ENCODE measurements at places on chromosomes 1 and 21. TPM values are rescaled to one million over a fixed set of nuclear protein-coding genes. Genes with fewer than 3 reads are reported as not detected.
A peak's percentile ranks its signal among the peaks of the same experiment; 100 is the strongest.

The GJA4 gene
- 2.3 TPM for total RNA-seq

The RIPPLY3 gene
- not detected for total RNA-seq

The LIN28A gene
- not detected for total RNA-seq

The MAN1C1 gene
- 4.6 TPM for total RNA-seq

The TRIM63 gene
- 0.37 TPM for total RNA-seq

The FOXO6 gene
- total RNA-seq: under 0.01 TPM

The HEYL gene
- 0.45 TPM for total RNA-seq

- DNase-seq: no peak
- no peak overlapping the region for H3K4me3 ChIP-seq
- no peaks in the 10 kb centered on the region for H3K36me3 ChIP-seq
Observed at GRCh38 chr1:202217951-202218350, 24.4 kb downstream of the LGR6 start.

GRCh38 chr1:107433635-107434360, 293.0 kb downstream of the NTNG1 start:
- no peak overlapping the region for H3K4me3 ChIP-seq
- DNase-seq: no peak
- no peaks in the 10 kb centered on the region for H3K27me3 ChIP-seq
- no peaks in the 10 kb centered on the region for H3K4me1 ChIP-seq
- no peak overlapping the region for H3K27ac ChIP-seq

GRCh38 chr1:89866568-89866967, 45.7 kb downstream of the LRRC8D start:
- no peak overlapping the region for H3K27ac ChIP-seq
- H3K4me1 ChIP-seq: peaks cover 11% of the 10 kb centered on the region
- no peak overlapping the region for H3K4me3 ChIP-seq
- DNase-seq: no peak
- H3K36me3 ChIP-seq: peaks cover 12% of the 10 kb centered on the region
- no peaks in the 10 kb centered on the region for H3K27me3 ChIP-seq

- no peak overlapping the region for H3K27ac ChIP-seq
- H3K4me3 ChIP-seq: no peak overlapping the region
- H3K36me3 ChIP-seq: no peaks in the 10 kb centered on the region
- DNase-seq: no peak
- H3K27me3 ChIP-seq: no peaks in the 10 kb centered on the region
- H3K4me1 ChIP-seq: no peaks in the 10 kb centered on the region
Observed at GRCh38 chr1:154879038-154879421, 8.9 kb upstream of the KCNN3 start.

- H3K4me1 ChIP-seq: no peaks in the 10 kb centered on the region
- H3K36me3 ChIP-seq: no peaks in the 10 kb centered on the region
- H3K27ac ChIP-seq: no peak overlapping the region
- no peaks in the 10 kb centered on the region for H3K27me3 ChIP-seq
- DNase-seq: peak; percentile 54
Observed at GRCh38 chr1:199089393-199090122, 450.7 kb downstream of the PTPRC start.

- no peak for DNase-seq
- H3K4me1 ChIP-seq: no peaks in the 10 kb centered on the region
- H3K27me3 ChIP-seq: no peaks in the 10 kb centered on the region
- no peak overlapping the region for H3K27ac ChIP-seq
- no peak overlapping the region for H3K4me3 ChIP-seq
Observed at GRCh38 chr1:55262822-55263221, 47.7 kb upstream of the USP24 start.

GRCh38 chr1:203184467-203184866, 2.0 kb downstream of the CHI3L1 start:
- peaks cover 6% of the 10 kb centered on the region for H3K27me3 ChIP-seq
- H3K4me1 ChIP-seq: peaks cover 23% of the 10 kb centered on the region

GRCh38 chr1:23079025-23079424, 59.8 kb downstream of the KDM1A start:
- H3K4me1 ChIP-seq: no peaks in the 10 kb centered on the region
- H3K27me3 ChIP-seq: no peaks in the 10 kb centered on the region
- DNase-seq: no peak

- H3K27ac ChIP-seq: peak overlapping the region; percentile 83
- no peak overlapping the region for H3K4me3 ChIP-seq
- no peaks in the 10 kb centered on the region for H3K36me3 ChIP-seq
- DNase-seq: peak; percentile 79
- peaks cover 8% of the 10 kb centered on the region for H3K4me1 ChIP-seq
Observed at GRCh38 chr1:234875953-234876855, 252.4 kb downstream of the TOMM20 start.

DNA sequence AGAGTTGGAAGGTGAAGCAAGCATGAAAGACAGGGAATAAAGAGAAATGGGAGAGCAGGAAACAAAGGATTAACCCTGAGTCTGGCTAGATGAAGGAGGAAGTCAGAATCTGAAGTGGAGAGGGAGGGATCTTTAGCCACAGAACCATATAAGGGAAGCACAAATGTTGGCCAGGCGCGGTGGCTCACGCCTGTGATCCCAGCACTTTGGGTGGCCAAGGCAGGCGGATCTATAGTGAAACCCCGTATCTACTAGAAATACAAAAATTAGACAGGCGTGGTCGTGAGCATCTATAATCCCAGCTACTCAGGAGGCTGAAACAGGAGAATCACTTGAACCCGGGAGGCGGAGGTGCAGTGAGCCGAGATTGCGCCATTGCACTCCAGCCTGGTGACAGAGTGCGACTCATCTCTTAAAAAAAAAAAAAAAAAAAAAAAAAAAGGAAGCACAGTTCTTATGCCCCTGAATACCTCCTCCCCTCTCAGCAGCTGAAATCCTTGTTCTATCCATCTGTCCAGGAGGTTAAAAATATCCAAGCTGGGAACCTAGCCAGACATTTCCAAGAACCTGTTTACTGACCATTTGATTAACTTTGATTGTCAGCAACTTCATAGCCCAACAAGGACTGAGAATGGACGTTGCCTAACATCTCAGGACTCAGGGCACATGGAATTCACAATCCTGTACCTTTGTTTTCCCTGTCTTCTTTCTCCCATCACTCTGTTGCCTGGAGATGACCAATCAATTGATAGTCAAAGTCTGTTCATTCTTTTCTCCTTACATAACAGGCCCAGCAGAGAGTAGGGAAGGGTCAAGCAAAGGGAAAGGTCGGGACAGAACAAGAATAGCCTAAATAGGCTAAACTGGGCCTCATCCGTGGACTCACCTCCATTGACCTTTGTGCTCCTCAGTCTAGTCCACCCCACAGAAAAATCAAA, 10.6 kb downstream of the TXNIP start:
- no peaks in the 10 kb centered on the region for H3K36me3 ChIP-seq
- peak overlapping the region; percentile 16 for H3K4me3 ChIP-seq
- peaks cover 76% of the 10 kb centered on the region for H3K4me1 ChIP-seq
- no peaks in the 10 kb centered on the region for H3K27me3 ChIP-seq

- no peak overlapping the region for H3K4me3 ChIP-seq
- no peak overlapping the region for H3K27ac ChIP-seq
- H3K27me3 ChIP-seq: no peaks in the 10 kb centered on the region
- no peaks in the 10 kb centered on the region for H3K4me1 ChIP-seq
- no peak for DNase-seq
- H3K36me3 ChIP-seq: no peaks in the 10 kb centered on the region
Observed at GRCh38 chr1:21414015-21414414, 25.9 kb upstream of the NBPF3 start.

GRCh38 chr1:118504867-118505266, 319.8 kb upstream of the SPAG17 start:
- H3K4me1 ChIP-seq: no peaks in the 10 kb centered on the region
- H3K36me3 ChIP-seq: no peaks in the 10 kb centered on the region
- H3K4me3 ChIP-seq: no peak overlapping the region
- H3K27me3 ChIP-seq: no peaks in the 10 kb centered on the region
- no peak overlapping the region for H3K27ac ChIP-seq

- H3K27me3 ChIP-seq: no peaks in the 10 kb centered on the region
- DNase-seq: no peak
- H3K27ac ChIP-seq: peak overlapping the region; percentile 98
- peaks cover 45% of the 10 kb centered on the region for H3K36me3 ChIP-seq
- H3K4me1 ChIP-seq: peaks cover 47% of the 10 kb centered on the region
Observed at GRCh38 chr1:35191429-35192055, 1.4 kb downstream of the SFPQ start.

- H3K27ac ChIP-seq: no peak overlapping the region
- DNase-seq: no peak
- no peaks in the 10 kb centered on the region for H3K27me3 ChIP-seq
Observed at GRCh38 chr1:66160719-66161118, 368.0 kb downstream of the PDE4B start.

- H3K36me3 ChIP-seq: no peaks in the 10 kb centered on the region
- H3K4me1 ChIP-seq: peaks cover 91% of the 10 kb centered on the region
- no peaks in the 10 kb centered on the region for H3K27me3 ChIP-seq
- peak overlapping the region; percentile 91 for H3K4me3 ChIP-seq
Observed at GRCh38 chr1:1778663-1779319, 521 bp upstream of the NADK start.

DNA sequence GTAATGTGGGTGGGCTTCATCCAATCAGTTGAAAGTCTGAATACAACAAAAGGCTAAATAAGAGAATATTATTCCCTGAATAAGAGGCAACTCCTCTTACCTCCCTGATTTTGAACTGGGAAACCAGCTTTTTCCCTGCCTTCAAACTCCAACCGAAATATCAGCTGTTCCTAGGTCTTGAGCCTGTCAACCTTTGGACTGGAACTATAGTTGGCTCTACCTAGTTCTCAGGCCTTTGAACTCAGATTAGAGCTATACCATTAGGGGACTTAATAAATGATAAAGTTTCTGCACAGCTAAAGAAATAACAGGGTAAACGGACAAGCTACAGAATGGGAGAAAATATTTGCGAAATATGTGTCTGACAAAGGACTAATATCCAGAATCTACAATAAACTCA, 43.8 kb upstream of the BEND5 start:
- no peak overlapping the region for H3K4me3 ChIP-seq
- H3K4me1 ChIP-seq: no peaks in the 10 kb centered on the region
- no peak overlapping the region for H3K27ac ChIP-seq
- no peaks in the 10 kb centered on the region for H3K27me3 ChIP-seq

- H3K27me3 ChIP-seq: no peaks in the 10 kb centered on the region
- DNase-seq: no peak
- H3K36me3 ChIP-seq: no peaks in the 10 kb centered on the region
Observed at GRCh38 chr1:99546432-99547416, 99.2 kb upstream of the PALMD start.

DNA sequence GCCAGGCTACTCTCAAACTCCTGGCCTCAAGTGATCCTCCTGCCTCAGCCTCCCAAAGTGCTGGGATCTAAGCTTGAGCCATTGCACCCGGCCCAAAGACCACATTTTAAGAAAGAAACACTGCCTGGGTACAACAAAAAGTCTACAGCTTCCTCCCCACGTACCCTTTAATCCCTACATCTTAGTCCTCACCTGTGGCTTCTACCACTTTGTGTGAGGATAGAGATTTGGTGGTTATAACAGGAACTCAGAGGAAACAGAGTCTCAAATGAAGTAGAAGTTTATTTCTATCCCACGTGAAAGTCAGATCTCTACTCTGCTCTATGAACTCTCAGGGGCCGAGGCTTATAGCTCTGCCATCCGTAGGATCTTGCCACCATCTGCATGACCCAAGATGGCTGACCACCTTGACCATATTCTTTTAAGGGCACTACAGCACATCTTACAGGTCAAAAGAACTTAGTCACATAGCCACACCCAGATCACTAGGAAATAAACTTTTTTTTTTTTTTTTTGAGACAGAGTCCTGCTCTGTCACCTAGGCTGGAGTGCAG, 13.4 kb downstream of the GPX7 start:
- no peaks in the 10 kb centered on the region for H3K4me1 ChIP-seq
- DNase-seq: no peak
- H3K36me3 ChIP-seq: no peaks in the 10 kb centered on the region
- no peak overlapping the region for H3K4me3 ChIP-seq
- no peaks in the 10 kb centered on the region for H3K27me3 ChIP-seq

DNA sequence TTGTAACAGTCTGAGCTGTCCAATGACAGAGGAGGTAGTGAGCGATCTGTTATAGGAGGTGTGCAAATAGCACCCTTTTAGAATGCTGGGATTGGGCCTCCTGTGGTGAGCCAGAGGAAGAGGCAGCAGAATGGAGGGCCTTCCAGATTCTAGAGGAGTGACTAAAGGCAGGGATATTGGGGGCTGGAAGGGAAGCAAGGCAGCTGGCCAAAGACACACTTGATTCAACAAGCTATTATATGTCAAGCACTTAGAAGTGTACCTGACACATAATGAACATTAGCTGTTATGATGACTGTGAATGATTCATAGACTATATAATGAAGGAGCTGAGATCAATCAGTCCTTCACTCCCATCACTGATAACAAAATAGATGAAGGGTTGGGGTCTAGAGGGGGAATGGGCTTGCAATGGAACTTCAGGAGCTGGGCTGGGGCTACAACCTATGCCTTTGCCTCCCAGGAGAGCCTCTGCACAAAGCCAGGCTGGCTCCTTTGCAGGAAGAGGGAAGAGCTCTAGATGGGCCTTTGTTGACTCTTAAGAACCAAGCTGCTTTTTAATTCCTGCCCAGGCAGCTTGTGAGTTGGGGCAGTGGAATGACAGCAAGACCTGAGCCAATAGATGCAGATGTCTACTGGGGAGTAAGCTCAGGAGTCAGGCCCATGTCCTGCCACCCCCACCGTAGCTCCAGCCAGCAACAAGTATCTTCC, 2.3 kb upstream of the MKNK1 start:
- H3K36me3 ChIP-seq: peaks cover 31% of the 10 kb centered on the region
- peaks cover 31% of the 10 kb centered on the region for H3K4me1 ChIP-seq
- no peak overlapping the region for H3K4me3 ChIP-seq
- no peaks in the 10 kb centered on the region for H3K27me3 ChIP-seq

DNA sequence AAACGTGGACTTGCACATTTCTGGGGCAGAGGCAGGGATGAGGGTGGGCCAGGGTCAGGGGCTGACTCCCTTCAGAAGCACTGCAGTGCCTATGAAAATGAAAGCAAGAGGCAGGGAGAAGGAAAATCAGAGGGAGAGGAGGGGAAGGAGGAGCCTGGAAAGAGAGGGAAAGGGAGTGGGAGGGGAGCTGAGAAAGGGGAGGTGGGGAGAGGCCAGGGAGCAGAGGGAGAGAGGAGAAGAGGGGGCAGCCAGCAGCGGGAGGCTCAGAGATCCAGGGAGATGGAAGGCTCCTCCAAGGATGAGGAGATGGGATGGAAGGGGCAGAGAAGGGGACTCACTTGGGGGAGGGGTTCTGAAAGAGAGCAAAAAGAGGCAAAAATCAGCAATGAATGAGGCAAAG, 96.3 kb upstream of the KLHDC7A start:
- no peaks in the 10 kb centered on the region for H3K36me3 ChIP-seq
- H3K27me3 ChIP-seq: peaks cover 20% of the 10 kb centered on the region
- no peak overlapping the region for H3K27ac ChIP-seq
- no peak for DNase-seq
- H3K4me3 ChIP-seq: no peak overlapping the region

GRCh38 chr1:18340158-18340764, 140.5 kb upstream of the KLHDC7A start:
- no peaks in the 10 kb centered on the region for H3K4me1 ChIP-seq
- DNase-seq: no peak
- no peak overlapping the region for H3K27ac ChIP-seq
- H3K36me3 ChIP-seq: no peaks in the 10 kb centered on the region

- H3K4me1 ChIP-seq: peaks cover 51% of the 10 kb centered on the region
- H3K27ac ChIP-seq: no peak overlapping the region
- H3K27me3 ChIP-seq: no peaks in the 10 kb centered on the region
- H3K4me3 ChIP-seq: no peak overlapping the region
Observed at GRCh38 chr21:42258150-42258884, 39.4 kb downstream of the ABCG1 start.

GRCh38 chr1:184276416-184276815, 110.4 kb upstream of the C1orf21 start:
- DNase-seq: no peak
- H3K36me3 ChIP-seq: no peaks in the 10 kb centered on the region
- H3K4me3 ChIP-seq: no peak overlapping the region
- H3K4me1 ChIP-seq: no peaks in the 10 kb centered on the region
- no peak overlapping the region for H3K27ac ChIP-seq

- no peaks in the 10 kb centered on the region for H3K27me3 ChIP-seq
- no peaks in the 10 kb centered on the region for H3K4me1 ChIP-seq
- no peak overlapping the region for H3K27ac ChIP-seq
Observed at GRCh38 chr1:25952841-25953401, 44.9 kb downstream of the PAFAH2 start.
